GDM1 (cell line): ENCODE measurements at places on chromosomes 6 and 20.

DNA sequence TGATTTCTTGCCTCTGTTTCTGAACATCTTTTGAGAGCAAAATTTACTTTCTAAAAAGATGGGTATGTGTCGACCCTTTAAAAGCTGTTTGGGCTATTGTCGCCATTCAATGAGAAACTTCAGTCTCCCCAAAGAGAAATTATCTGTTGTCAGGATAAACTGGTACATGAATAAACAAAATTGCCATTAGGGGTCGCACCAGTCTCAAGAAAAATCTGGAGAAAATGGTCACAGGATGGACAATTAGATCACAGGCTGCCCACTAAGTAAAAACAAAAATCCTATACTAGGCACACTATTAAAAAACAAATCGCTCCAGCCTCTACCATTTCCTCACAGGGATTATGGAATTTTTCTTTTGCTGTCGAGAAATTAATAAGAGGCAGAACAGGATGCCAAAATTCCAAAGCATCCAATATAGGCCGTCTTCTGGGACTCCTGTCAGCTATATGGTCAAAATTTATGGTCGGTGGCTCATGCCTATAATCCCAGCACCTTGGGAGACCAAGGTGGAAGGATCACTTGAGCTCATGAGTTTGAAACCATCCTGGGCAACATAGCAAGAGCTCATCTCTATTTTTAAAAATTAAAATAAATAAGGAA lies 5.5 kb upstream of the HLA-E start:
- DNase-seq: peak; percentile 22

- DNase-seq: no peak
These were observed 6.1 kb downstream of the GSTA5 start for GRCh38 chr6:52834481-52834880.

GRCh38 chr20:59392736-59393135 lies 92.3 kb downstream of the EDN3 start:
- DNase-seq: no peak

GRCh38 chr6:112466373-112467151 lies 119.4 kb downstream of the RFPL4B start:
- no peak for DNase-seq

- DNase-seq: no peak
These were observed 1138.9 kb upstream of the ADGRB3 start for GRCh38 chr6:67496191-67496590.

GRCh38 chr20:38558596-38559360 lies 22.2 kb upstream of the ADIG start:
- no peak for DNase-seq

DNA sequence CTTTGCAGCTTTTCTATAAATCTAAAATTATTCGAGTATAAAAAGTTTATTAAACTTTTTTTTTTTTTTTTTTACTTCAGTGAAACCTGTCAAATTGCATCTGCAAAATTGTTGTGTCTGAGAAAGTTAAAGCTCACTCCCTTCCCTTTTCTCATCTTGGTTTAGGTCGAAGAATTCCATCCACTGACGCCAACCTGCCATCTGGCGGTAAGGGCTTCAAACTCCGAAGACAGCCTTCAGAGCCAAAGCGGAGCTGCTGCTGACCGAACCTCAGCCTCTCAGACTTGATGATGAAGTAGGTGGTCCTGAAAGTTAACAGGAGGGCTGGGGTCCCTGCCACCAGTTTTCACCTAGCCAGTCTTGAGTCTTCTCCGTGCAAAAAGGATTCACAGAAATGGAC lies 29.6 kb upstream of the VAPB start:
- DNase-seq: no peak

DNA sequence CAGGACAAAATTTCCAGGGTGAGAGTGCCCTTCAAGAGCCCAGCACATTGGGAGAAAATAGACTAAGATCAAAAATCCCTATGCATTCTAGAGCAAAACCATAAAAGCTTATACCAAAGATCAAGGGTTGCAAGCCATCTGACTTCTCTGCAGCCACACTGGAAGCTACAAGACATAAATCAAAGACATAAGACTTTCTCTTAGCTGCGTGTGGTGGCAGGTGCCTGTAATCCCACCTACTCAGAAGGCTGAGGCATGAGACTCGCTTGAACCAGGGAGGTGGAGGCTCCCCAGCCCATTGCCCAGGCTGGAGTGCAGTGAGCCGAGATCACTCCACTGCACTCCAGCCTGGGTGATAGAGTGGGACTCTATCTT lies 91.9 kb upstream of the NXT1 start:
- no peak for DNase-seq

- no peak for DNase-seq
These were observed 319.5 kb upstream of the HSF2 start for GRCh38 chr6:122079916-122080315.

GRCh38 chr6:43825187-43826115 lies 55.4 kb downstream of the VEGFA start:
- no peak for DNase-seq

DNA sequence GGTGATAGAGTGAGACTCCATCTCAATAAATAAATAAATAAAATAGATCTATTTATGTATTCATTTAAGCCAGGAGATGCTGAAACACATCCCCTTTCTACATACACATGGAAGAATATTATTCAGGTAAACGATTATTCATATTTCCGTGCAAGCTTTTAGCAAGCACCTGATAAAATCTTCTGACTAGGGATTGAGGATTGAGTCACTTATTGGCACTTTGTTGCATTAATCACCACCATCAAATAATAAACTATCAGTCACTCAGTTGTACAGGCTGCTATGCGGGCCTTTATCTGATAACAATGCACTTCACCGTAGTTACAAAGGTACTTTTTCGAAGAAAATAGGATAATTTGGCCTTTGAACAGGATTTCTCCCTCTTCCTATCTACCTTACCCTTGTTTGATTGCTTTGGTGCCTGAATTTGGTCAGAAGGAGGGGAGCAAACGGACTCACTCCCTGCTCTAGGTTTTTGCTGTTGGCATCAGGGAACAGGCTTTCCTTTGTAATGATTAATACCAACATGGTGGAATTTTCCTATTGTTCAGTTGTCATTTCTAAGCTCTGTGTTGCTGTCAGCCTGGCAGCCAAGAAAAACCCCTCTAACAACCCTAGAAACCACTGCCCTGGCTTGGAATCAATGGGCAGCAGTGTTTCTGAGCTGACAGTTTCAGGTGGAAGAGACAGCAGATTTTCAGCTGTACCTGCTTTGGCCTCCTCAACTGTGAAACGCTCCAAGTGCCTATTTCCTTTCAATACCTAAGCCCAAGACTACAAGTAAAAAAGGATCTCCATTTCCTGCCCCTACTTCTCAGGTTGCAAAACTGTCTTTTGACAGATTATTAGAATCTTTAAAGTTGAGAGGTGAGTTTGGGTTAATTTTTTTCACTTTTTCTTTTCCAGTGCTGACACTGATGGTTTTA lies 63.0 kb downstream of the MYB start:
- no peak for DNase-seq

DNA sequence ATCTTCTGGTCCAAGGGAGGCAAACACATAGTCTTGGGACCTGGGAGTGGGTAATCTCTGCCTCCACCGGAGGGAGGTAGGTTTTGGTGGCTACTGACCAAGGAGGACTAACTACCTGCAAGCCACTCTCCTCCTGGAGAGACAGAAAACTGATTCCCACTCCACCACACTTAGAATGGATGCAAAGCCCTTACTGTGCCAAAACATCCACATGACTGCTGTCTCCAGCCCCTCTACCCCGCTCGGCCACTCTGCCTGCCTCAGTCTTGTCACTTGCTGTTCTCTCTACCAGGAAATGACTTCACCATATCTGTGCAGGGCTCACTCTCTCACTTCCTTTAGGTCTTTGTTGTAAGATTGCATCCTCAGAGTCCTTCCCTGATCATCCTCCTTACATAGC lies 129.5 kb upstream of the ARG1 start:
- no peak for DNase-seq

DNA sequence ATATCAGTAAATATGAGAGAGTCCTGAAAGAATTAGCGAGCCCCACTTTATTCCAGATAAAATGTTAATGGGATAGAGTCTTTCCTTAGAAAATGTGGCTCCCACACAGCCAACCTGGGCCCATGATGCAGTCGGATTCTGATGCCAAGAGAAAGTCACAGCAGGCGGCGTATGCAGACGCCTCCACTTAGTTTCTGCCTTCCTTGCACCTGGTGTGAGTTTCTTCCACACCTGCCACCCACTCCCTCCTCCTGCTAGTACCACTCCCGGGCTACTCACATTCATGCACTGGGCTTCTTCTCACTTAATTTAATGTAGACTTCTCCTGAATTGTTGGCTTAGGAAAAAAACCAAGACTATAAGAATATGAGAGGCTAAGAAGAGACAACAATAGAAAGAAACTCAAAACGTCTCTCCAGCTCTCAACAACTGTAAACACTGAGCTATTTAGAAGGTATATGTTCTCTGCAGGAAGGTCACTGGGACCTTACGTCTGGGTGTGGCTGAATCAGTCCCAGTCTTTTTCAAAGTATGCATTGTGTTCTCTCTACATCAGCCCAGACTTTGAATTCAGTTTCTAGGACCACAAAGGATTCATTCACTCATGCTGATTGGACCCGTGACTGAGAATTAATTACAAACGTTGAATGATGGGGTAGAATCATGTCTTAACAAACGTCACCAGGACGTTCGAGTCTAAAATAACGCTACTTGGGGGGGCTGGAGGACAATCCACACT lies 70.4 kb downstream of the GCNT2 start:
- DNase-seq: no peak

DNA sequence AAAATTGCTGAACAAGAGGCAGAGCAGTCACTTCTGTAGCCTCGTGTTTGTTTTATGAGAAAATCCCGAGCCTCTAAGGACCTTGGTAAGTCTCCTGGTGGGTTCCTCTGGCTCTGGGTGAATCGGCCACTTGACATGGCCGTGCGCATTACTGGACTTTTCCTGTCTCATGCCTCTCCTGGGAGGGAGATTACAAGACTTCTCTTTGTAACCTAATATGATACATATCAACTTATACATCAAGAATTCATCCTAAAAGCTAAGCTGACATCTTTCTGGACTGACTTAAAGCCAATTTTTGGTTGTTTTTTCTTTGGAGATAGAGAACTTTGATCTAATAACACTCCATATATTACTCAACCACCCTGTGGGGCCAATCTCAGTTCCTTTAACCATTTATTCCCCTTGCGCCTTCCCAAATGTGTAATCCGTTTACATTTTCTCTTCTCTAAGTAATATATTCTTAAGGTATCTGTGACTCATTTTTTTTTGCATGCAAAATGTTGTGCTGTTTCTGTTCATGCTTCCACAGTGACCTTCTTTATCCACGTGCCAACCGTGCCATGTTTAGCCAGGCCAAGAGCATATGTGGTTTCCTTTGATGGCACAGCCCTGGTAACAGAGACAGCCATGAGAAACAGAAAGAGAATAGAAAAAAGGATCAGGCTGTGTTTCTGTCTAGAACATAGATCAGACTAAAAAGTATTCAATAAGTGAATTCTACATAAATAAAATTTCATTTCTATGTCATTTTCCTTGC lies 47.5 kb upstream of the JAG1 start:
- no peak for DNase-seq

DNA sequence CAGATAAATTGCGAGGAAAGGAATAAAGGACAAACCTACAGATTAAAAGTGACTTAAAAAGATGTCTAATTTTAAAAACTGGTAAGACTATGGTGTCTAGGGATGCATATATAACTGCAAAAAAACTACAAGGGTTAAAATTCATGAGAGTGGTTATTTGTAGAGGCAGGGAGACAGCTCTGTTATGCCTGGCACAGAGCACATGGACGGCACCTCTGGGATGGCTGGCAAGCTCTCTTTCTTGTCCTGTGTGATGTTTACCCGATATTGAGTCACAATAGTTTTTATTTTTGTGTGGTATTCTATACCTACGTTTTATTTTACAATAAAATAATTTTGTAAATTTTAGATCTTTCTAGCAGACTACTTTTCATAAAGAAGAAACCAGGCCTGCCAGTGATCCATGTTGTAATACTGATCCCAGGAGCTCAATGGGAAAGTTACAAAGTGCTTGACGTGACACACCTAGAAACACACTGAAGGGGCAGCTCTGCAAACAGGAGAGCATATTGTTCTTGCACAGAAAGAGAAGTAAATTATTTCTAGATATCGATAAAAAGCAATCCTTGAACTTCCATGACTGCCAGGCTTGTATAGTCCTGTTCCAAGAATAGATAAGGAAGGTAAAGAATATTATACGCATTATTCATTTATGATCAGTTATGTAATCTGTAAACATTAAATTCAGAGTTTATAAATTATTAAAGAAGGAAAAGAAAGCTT lies 290.0 kb downstream of the PTPRK start:
- no peak for DNase-seq

- no peak for DNase-seq
These were observed 159.4 kb downstream of the FAXC start for GRCh38 chr6:99189823-99190721.

DNA sequence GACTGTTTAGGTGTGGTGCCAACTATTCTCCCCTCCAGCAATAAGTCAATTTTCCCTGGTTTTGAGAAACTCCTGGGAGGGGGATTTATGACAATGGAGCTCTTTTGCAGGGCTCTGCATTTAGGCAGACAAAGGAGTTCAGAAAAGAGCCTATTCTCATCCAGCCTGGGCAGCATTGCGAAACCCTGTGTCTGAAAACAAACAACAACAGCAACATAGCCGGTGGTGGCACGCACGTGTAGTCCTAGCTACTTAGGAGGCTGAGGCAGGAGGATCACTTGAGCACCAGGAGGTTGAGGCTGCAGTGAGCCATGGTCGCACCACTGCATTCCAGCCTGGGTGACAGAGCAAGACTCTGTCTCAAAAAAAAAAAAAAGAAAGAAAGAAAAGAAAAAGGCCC lies 6.4 kb downstream of the CLPS start:
- no peak for DNase-seq

DNA sequence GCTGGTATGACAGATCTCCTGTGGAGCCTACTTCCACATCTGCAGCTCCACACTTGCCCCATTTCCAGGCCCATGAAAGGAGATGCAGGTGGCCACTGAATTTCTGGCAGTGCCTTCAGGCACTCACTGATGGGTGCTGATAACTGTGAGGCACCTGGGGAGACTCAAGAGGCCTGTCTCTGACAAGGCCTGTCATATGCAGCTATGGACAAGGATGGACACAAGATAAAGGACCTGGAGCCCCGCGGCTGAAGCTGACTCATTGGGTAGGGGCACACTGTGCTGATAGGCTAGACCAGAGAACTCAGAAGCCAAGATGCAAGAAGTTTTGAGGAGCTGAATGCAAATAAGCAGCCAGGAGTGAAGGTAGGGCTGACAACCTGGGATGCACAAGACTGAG lies 81.0 kb upstream of the LRFN2 start:
- no peak for DNase-seq

GRCh38 chr6:107784669-107785068 lies 39.4 kb downstream of the SCML4 start:
- no peak for DNase-seq
